T-helper 2 cell (primary cell): ENCODE measurements at places on chromosomes 11 and 22.

- peak; percentile 61 for DNase-seq
These were observed 73.8 kb downstream of the FAM76B start for GRCh38 chr11:95715777-95716241.

DNA sequence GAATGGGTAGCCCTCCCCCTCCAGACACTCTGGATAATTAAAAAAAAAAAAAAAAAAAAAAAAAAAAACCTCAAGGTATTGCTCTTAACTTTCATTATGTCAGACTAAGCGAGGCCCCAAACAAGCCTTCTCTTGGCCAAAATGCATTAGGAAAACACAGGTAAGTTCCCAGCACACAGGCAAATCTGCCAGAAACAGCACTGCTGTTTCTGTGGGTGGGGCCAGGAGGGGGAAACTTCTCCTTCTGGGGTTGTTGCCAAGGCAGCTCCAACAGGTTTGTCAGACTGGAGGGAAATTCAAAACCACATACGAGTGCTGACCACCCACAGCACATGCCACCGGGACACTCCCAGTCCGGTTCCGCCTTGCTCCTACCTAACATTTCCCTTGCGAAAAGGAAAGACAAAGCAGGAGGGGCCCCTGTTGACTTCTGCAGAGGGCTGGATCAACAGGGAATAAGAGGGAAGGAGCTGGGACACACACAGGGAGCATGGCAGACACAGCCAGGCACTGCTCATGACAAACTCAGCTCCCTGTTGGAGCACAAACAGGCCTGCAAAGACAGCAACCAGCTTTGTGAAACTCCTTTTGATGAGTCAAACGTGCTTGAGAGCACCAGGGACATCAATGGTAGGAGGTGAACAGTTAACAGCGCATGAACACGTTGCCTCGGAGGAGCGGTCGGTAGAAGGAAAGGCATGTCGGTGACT lies 55.0 kb downstream of the MYH9 start:
- DNase-seq = peak; percentile 44

GRCh38 chr22:26002456-26002855 lies 166.8 kb upstream of the SEZ6L start:
- DNase-seq = no peak

GRCh38 chr22:45200230-45200629 lies 36.5 kb downstream of the NUP50 start:
- DNase-seq = no peak

- no peak for DNase-seq
These were observed 126.0 kb downstream of the CTTN start for GRCh38 chr11:70524096-70524922.

DNA sequence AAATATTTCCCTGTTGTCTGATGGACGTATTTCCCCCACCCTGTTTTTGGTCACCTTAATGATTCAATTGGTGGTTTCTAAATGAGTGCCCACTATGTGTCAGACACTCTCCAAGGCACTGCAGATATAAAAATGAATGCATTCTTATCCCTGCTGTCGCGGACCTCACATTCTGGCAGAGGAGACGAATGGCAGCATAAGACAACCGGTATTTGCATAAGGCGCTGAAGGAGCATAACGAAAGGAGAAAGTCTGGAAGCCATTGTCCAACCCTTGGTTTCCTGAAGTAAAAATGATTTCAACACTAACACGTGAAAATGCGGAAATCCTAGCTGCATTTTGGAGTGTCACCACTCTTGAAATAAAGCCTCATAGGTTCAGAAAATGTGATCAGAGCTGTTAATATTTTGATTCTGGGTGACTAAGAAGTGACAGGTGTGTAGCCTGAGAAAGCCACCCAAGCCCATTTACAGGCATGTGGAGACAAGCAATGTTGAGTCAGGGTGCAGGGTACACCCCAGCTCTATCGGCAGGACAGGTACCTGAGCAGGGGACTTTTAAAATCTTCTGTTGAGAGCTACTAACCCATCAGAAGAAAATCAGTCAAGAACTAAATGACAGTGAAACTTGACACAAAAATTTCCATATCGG lies 10.1 kb upstream of the GAB2 start:
- no peak for DNase-seq

DNA sequence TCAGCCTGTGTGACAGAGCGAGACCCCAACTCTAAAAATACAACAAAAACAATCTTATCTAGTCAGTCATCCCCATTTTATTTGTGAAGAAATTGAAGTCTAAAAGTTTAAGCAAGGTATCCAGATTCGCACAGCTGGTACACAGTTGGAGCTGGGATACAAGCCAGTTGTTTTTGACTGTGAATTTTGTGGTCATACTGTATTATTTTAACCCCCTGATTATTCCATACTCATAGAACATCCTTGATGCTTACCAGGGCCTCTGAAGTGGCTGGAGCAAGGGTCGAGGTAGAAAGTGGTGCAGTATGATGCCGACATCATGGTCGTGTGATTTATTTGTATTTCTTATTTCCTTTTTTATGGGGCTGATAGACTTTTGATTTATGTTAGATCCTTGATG lies 50.0 kb downstream of the BID start:
- DNase-seq = no peak

DNA sequence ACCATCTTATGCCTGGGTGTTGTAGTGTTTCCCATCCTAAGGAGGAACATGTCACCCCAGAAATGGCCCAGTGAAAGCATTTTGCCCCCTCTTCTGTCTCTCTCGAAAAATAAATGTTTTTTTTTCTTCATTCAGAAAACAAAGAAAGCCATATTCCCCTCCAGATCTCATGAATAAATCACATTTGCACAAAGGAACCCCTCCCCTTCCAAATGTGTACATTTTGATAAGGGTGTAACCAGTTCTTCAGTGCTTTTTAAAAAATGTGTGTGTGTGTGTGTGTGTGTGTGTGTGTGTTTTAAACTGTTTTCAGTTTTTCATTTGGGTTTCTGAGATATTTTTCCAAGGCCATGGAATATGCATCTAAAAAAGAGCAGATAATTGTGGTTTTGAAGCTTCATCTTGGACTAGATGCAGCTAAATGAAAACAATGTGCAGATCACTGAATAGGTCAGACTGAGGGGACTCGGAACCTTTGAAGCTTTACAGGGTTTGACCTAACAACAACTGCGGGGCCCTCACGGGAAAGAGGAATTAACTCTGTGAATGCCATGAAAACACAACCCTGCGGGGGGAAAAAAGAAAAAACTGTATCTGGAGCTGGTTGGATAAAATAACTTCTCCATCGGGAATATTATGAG lies 76.4 kb downstream of the YAP1 start:
- no peak for DNase-seq

- DNase-seq = no peak
These were observed 93.4 kb upstream of the SEPTIN5 start for GRCh38 chr22:19620742-19621371.

DNA sequence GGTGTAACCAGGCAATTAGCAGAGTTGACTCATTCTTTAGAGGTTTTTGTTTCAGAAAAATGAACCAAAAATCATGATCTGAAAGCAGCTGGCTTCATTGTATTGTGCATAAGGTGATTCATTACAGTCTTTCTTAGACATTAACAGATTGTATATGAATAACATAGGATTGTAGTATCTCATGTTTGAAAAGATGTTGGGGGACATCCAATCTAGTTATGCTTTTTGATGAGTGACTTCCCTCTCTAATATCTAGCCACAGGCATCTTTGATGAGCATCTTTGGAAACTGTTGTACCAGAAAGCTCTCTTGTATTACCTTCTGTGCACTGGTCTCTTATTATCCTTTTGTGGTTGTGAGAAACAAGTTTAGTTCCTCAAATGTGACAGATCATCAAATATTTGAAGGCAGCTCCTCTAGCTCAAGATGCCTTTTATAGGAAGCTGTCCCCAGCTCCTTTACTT lies 8.3 kb downstream of the GRK3 start:
- DNase-seq = no peak

DNA sequence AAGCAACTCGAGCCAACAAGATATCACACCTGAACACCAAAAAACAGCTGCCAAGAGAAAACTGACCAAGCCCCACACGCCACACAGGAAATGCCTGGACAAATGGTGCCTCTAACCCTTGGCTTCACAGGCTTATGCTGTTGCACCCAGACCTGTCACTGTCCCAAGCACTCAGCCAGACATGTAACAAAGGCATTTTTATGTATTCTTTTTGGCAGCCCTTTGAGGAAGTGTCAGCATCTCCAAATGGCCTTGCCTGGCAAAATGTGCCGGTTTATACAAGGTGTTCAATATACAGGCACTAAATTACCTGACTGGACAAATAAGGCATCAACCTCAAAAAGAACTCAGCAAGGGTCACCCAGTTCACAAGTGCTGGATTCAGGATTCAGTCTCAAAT lies 6.1 kb downstream of the HDHD5 start:
- no peak for DNase-seq

GRCh38 chr11:87180742-87181141 lies 143.0 kb downstream of the TMEM135 start:
- DNase-seq = no peak

DNA sequence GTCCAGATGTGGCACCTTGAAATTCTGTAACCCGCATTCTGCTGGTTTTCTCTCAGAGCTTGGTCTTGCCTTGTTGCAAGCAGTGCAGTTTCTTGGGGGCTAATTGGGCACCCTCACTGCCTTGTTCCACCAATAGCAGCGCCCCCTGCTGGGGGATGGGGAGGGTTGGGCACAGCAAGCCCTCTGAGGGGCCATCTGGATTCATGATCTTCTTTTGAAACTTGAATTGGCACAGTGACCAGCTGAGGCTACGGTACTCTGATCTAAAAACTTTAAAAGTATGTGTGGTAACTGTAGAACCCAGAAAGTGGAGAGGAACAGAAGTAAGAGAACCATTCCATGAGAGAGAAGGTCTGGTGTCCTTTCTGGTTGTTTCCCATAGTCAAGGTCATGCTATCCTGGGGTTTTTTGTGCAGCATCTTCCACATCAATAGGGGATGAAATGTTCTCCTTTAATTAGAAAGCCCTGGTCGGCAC lies 64.2 kb downstream of the MED15 start:
- peak; percentile 70 for DNase-seq

- no peak for DNase-seq
These were observed 21.1 kb downstream of the MS4A6E start for GRCh38 chr11:60348116-60348515.

DNA sequence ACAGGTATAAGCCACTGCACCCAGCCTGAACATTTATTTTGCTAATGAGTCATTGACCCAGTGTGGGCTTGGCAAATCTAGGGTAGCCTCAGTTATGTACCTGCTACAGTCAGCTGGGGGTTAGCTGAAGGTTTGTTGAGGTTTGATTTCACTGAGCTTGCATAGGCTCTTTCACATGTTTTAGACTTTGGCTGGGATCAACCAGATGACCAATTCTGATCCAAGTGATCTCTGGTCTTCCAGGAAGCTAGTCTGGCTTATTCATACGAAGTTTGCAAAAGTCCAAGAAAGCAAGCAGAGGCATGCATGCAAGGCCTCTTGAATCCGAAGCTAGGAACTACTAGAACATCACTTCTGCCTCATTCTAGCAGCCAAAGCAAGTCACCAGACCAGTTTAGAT lies 21.0 kb downstream of the SERPING1 start:
- no peak for DNase-seq

GRCh38 chr11:92457250-92457649 lies 232.6 kb downstream of the FAT3 start:
- no peak for DNase-seq

- DNase-seq = no peak
These were observed 134.6 kb downstream of the PGR start for GRCh38 chr11:100994966-100995365.

GRCh38 chr22:43471606-43472135 lies 59.9 kb downstream of the MPPED1 start:
- DNase-seq = no peak

- no peak for DNase-seq
These were observed 17.0 kb downstream of the NEAT1 start for GRCh38 chr11:65439331-65440181.

- DNase-seq = no peak
These were observed 143.9 kb upstream of the MPPED2 start for GRCh38 chr11:30730011-30730410.

DNA sequence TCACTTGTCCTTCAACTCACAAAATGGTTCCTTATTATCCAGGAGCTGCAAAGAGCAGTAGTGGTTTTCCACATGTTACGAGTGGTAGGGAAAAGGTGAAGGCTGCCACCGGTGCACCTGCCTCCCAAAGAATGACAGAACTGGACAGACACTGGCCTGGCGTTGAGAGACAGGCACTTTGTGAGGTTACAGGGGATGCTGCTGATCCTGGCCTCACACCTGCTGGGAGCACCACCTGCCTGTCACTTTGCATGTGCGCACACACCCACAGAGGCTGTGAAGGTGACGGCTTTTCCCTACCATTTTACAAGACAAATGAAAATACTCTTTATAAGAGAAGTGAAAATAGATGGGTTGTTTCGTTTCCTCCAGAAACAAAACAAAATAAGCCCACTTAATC lies 175.3 kb upstream of the B3GAT1 start:
- DNase-seq = no peak

DNA sequence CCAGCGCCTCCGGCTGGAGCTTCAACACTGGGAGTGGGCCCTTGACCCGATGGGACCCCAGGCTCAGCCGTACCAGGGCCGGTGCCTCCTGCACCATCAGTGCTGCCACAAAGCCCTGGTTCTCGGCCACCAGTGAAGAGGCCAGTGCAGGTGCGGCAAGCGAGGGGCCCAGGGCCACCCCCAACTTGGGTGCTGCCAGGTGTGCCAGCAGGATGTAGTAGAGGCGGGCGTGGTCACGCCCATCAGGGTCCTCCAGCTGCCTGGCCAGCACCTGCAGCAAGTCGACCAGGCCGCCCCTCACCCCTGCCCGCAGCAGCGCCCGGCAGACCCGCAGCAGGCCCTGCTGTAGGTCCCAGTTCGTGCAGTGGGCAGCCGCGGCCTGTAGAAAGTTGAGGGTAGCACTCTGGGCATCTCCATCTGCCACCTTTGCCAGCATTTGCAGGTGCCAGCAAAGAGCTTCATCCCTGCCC lies 2.3 kb downstream of the AP5B1 start:
- DNase-seq = no peak

DNA sequence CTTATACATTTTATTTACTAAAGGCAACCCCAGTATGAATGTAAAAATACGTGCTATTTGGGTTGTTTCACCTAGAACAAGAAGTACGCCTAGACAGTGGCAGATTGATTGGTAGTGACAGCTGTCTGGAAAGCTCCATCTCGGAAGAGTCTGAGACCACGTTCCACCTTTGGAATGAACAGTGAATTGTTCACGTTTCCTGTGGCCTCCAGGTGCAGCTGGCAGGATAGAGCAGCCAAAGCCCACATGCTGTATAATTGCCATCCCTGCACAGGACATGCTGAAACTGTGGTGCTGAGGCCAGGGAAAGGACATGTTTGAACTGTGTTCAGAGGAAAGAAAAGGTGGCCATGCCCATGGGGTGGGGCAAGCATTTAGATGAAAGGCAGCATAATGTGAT lies 218.7 kb upstream of the MTNR1B start:
- no peak for DNase-seq

GRCh38 chr11:89633135-89633705 lies 76.9 kb upstream of the TRIM77 start:
- DNase-seq = no peak

- DNase-seq = no peak
These were observed 151.1 kb downstream of the METTL15 start for GRCh38 chr11:28259177-28259843.

- DNase-seq = no peak
These were observed 37.1 kb upstream of the PARVG start for GRCh38 chr22:44143579-44143978.

DNA sequence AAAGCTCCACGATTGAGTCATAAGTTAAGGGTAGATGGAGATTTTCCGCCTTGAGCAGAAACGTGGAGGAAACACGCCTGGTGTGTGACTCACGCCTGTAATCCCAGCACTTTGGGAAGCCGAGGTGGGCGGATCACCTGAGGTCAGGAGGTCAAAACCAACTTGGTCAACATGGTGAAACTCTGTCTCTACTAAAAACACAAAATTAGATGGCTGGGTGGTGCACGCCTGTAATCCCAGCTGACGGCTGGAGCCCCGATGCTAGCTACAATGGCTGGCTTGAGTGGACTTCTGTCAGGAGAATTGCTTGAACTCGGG lies 17.3 kb upstream of the DGCR8 start:
- DNase-seq = no peak
